ENCODE measurements at places on chromosomes 13 and 19.
A peak's percentile ranks its signal among the peaks of the same experiment; 100 is the strongest.

DNA sequence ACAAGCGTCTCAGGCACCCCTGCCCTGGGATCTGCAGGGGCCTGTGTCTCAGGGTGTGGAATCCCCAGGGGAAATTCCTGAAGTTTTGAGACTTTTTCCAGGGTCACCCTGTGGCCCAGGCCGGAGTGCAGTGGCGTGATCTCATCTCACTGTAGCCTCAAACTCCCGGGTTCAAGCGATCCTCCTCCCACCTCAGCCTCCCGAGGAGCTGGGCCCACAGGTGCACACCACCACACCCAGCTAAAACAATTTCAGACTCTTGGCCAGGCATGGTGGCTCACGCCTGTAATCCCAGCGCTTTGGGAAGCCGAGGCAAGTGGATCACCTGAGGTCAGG, 4.0 kb downstream of the CAPN12 start:
- no peak for DNase-seq

GRCh38 chr19:16073988-16074387, 2.3 kb upstream of the TPM4 start:
- DNase-seq = no peak

GRCh38 chr19:2767688-2768087, 15.4 kb downstream of the SGTA start:
- DNase-seq = no peak

DNA sequence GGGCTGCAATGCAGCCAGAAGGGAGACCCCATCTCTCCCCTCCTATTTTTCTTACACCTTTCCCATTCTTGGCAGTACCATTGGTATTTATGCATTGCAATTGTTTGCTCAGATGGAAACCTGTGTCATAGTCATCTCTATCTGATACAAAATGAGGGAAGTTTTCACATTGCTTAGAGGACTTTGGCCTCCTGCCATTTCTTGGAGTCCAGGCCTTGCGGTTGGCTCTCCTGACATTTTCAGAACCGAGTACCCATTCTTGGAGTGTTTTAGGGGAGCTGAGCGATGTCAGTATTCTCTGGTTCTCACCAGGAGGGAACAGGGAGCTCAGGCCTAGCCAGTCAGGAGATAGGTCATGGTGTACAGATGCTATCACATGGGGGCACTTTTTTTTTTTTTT, 1.5 kb downstream of the SIN3B start:
- no peak for DNase-seq

DNA sequence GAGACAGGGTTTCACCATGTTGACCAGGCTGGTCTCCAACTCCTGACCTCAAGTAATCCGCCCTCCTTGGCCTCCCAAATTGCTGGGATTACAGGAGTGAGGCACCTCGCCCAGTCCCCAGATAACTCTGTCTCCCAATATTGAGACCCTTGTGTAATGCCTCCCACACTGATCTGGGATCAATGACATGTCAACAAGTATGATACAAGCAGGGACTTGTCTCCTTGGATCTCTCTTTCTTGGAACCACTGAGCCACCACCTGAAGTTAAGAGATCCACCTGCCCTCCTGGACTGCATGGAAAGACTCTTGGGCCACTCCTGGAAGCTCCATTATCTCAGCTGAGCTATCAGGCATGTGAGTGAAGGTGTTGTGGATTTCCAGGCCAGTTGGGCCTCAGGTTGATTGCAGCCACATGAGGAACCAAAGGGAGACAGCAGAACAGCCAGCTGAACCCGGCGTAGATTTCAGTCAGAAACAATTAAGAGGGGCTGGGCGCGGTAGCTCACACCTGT, 15.1 kb downstream of the NFKBID start:
- no peak for DNase-seq

DNA sequence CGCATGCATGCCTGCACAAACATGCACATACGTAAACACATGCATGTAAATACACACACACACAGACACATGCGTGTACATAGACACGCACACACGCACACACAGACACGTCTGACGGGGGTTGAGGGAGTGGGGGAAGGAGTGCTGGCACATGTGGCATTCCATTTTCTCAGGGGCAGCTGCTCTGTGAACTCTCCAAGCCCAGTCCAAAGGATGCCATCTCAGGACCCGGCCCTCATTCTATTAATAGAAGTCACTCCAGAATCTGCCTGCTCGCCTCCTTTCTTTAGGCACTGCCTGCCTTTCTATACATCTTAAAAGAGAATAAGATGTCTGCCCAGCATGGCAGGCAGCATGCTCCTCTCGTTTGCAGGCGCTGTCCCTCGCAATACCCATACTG, 5.3 kb downstream of the ARHGEF7 start:
- DNase-seq = no peak

GRCh38 chr13:58583966-58584365, 952.4 kb downstream of the PCDH17 start:
- DNase-seq = no peak

DNA sequence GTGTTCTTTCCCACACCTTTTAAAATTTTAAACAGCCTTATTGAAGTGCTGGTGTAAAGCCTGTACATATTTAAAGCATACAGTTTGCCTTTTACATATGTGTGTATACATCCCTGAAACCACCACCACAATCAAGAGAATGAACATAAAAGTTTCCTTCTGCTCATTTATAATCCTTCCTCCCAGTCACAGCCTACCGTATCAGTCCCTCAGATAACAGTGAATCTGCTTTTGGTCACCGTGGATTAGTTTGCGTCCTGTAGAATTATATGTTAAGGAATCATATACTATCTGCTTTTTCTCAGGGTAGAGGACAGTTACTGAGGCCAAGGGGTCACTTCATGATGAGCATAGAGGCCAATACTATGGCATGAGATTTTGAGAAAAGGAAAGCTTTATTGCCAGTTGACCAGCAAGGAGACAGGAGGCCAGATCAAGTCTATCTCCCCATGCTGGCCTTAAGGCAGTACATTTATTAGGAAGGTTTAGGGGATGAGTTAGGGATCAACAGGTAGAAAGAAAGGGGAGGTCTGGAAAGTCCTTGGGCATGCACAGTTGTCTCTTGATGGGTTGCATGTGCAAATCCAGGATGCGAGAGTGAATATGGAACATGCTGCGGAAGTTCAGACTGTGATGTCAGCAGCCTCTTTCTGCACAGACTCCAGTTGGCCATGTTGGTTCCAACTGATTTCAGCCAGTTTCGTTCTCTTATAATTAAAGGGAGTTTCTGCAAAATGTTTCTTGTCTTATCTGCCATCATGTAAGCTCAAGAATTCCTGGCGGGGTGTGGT, 36.3 kb upstream of the LSM14A start:
- no peak for DNase-seq

DNA sequence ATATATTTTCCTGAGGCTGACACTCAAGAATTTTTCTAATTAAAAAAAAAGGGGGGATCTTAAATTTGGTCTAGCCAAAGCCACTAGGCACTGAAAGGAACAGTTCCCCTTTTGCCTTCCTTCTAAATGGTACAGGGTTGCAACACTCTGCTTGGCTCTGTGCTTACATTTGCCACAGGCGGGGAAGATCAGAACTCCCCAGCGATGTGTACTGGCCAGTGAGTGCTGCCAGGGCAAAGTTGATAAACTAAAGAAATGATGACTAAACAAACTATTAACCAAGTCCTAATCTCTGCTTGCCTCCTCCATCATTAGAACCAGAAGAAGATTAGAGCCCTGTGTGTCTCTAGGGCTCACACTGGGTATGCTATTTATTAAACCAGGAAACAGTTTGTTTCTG, 75.3 kb upstream of the SCEL start:
- DNase-seq = no peak

- DNase-seq = no peak
These were observed 82.2 kb downstream of the LACC1 start for GRCh38 chr13:43961909-43962308.

DNA sequence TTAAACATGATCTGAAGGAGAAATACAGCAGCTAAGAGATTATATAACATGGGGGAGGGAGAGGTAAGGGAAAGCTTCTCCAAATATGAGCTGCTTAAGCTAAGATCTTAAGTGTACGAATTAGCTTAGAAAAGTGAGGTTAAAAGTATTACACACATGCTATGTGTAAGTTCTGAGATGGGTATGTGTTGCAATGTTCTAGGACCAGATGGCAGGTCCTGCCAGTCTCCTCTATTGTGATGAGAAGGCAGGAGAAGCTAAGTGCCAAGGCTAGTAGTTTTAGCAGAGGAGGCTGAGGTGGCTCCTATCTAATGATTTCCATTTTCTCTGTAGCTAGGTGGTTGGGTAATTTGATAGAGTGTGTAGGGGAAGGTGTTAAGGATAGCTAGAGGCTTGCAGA, 57.6 kb downstream of the MICU2 start:
- no peak for DNase-seq

GRCh38 chr19:12726988-12727316, 3.2 kb upstream of the TNPO2 start:
- no peak for DNase-seq

DNA sequence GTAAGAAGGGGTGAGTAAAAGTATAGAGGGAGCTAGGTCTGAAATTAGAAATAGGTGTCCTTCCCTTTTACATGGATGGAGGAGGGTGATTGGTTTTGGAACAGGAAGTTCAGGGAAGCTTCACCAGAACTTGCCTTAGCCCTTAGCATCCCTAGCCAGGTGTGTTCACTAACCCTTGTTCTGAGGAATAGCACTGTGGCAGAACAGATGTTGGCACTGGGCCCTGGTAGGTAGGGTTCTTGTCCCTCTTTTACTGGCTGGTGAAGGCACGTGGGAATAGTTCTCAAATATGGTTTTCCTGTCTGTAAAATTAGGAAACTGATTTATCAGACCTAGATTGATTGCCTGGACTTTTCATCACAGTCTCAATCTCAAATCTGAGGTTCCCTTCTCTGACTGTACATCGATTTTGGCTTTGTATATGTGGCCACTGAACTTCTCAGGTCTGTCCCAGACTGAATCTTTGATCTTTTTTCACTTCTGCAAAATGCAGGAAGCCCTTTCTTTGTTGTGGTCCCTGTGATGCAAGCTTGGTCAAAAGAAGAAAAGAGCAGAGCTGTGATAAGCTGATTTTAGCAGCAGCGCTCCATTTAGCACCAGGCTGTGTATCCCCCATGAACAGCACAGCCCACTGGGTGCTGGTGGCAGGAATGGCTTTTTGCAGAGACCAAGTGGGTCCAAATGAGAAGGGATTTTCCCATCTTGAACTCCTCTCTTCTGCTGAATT, 86.2 kb upstream of the HTR2A start:
- no peak for DNase-seq

DNA sequence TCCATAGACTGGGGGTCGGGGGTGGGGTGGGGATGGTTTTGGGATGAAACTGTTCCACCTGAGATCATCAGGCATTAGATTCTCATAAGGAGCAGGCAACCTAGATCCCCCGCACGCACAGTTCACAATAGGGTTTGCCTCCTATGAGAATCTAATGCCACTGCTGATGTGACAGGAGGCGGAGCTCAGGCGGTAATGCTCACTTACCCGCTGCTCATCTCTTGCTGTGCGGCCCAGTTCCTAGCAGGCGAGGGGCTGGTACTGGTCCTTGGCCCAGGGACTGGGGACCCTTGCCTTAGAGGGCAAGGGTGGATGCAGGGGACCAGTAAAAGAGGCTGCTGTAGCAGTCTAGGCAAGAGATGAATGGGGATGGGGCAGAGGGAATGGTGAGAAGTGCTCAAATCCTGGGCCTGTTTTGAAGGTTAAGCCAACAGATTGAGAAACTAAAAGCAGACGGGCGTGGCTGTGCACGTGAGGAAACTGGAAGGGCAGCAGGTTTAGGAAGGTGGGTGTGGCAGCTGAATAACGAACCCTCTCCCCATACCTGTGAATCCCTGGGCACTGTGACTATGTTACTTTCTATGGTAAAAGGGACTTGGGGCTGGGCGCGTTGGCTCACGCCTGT, 1.5 kb upstream of the ERICH4 start:
- no peak for DNase-seq

GRCh38 chr19:51714848-51715247, 8.9 kb downstream of the HAS1 start:
- no peak for DNase-seq

DNA sequence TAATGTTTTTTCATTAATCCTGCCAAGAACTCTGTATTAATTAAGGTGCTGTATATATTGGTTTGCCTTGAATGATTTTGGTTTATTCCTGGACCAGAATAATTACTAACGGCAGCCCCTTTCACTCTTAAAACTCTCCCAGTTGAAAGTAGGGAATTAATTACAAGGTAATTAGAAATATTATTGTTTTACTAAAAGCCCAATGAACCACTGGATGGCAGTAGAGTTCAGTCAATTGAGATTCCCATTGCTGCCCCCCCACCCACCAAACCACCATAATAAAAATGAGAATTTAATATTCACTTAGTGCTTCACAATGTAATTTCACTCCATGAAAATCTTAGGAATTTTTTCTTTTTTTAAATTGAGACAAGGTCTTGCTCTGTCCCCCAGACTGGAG, 13.7 kb downstream of the WBP4 start:
- peak; percentile 20 for DNase-seq

GRCh38 chr19:7492558-7492957, 3.7 kb upstream of the PEX11G start:
- DNase-seq = no peak

DNA sequence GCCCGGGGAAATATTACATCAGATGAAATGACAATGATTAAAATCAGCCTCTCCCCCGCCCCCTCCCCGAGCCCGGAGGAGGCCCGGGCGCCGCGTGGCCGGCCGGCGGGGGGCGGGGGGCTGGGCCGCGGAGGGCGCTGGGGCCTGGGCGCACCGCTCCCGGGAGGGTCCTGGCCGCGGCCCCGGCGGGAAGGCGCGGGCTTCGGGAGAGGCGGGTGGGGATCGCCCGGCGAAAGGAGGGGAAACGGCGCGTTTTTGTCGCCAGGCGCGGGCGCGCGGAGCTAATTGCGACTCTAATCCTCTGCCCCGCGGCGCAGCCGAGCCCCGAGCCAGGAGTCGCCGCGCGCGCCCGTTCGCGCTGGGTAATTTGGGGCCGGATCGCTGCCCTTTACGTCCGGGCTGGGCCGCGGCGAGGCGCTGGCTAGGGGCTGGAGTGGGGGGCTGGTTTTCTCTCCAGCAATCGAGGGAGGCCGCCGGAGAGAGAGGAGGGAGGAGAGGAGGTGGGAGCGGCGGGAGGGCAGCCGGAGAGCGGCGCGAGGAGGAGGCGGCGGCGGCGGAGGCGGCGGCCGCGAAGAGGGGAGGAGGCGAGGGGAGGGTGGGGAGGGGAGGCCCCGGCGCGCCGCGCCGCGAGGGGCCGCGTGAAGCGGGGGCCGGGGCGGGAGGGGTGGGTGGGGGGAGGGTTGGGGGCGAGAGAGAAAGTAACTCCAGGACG, at the start of gene KCTD15:
KCTD15 (plus strand) TSS at position 707 of the 712 bp plus-strand sequence. CDS start 3,585 bp downstream, outside the sequence.
- peak; percentile 43 for DNase-seq

DNA sequence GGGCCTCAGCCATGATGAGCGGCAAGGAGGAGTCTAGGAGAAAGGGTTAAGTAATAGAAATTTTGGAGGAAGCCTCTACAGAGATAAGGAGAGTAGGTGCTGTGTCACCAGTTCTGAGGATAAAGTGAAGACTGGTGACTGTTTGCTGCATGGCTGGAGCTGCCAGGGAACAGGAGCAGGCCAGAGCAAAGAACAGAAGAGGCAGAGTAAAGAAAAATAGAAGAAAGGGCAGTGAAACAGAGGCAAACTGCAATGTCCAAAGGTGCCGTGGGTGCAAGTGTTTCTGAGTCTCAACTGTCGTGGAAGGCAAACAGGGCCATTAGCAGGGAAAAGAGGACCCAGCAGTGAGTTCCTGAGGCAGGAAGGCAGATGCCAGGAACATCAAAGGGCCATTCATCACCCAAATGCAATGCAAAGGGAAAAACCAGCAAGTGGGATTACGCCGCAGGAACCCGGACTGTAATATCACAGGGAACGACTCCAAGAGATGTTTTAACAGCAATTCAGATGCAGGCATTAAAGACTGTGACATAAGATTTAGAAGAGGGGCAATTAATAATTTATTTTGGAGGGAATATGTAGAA, 318.3 kb downstream of the FOXO1 start:
- no peak for DNase-seq

Data from stimulated activated CD4-positive, alpha-beta T cell treated with anti-CD3 and anti-CD28 coated beads, Interleukin-12 subunit alpha, Interleukin-12 subunit beta, amount 100 ng/mL, for 4 hours (primary cell).